Astrocyte of the spinal cord (primary cell): ENCODE measurements at places on chromosomes 5 and 9.
A peak's percentile ranks its signal among the peaks of the same experiment; 100 is the strongest.

DNA sequence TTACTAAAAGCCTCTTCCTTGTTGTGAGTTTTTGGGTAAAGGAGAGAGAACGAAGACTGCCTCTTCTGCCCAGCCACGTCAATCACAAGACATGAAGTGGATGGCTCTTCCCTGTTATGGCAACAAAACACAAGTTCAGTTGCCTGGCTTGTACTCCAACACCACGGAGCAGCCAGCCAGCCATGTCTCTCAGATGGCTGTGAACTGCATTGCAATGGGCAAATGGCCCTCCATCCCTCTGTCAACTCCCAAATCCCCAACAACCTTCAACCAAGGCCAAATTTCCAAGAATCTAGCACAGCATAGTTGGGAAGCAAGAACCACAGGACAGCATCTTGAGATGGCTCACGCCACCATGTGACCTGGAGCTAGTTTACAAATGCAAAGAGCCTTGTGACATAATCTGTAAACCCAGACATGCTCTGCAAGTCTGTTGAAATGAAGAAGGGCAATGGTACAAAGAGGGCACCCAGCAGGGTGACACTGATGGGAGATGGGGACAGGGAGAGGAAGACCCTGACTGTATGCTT lies 53.9 kb downstream of the ZNF366 start:
- no peak for DNase-seq

DNA sequence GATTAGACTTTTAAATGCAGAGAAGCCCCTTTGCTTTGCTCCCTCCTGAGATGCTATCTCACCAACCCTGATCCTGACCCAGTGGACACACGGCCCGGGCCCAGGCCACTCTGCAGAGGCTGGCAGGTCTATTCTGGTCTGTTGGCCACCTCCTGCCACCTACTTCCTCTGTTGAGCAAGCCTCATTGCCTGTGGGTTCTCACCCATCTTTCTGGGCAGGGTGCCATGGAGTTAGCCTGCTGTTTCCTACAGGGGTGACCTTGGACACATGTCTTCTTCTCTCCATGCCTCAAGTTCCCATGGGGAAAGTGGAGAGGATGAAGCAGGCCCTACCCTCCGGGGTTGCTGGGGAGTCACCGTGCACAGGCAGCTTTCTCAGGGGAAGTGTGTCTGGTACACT lies 266.2 kb upstream of the IRX1 start:
- DNase-seq, result no peak

DNA sequence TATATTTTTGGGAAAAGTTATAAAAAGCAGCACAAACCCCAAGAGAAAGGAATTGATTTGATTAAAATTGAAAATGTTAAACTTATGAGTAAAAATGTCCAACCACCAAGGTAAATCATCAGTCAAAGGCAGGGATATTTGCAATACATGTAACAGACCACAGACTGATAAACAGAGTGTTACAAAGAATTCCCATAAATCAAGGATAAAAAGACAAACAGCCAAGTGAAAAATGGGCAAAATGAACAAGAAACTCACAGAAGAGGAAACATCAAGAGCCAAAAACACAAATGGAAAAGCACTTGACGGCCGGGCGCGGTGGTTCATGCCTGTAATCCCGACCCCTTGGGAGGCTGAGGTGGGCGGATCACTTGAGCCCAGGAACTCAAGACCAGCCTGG lies 81.3 kb upstream of the HRH2 start:
- no peak for DNase-seq

- DNase-seq, result no peak
Measured at GRCh38 chr5:142807372-142807911, 37.3 kb downstream of the ARHGAP26 start.

- DNase-seq, result no peak
Measured at GRCh38 chr5:127011961-127012644, 18.3 kb downstream of the MARCHF3 start.

DNA sequence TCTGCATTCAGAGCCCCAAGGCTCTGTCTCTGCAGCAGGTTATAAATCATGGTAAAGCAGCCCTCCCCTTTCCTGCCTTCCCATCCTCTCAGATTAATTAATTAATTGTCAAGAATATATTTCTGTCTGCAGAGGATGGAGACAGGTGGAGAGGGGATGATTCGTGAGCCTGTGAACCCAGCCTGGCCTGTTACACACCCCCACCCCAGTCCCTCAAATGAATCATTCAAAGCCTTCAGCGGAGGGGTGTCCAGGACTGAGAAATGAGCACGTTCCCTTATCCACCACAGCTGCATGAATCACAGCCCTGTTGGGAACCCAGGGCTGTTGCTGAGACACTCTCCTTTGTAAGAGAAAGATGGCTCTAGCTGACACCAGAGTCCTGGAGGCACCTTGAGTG lies 56.0 kb downstream of the NIPAL4 start:
- DNase-seq, result peak; percentile 91

GRCh38 chr9:37283730-37284325 lies 138.7 kb upstream of the GRHPR start:
- peak; percentile 59 for DNase-seq

- no peak for DNase-seq
Measured at GRCh38 chr5:64685866-64686265, 4.4 kb upstream of the SHISAL2B start.

GRCh38 chr5:172896465-172896864 lies 62.4 kb downstream of the ERGIC1 start:
- DNase-seq, result no peak

DNA sequence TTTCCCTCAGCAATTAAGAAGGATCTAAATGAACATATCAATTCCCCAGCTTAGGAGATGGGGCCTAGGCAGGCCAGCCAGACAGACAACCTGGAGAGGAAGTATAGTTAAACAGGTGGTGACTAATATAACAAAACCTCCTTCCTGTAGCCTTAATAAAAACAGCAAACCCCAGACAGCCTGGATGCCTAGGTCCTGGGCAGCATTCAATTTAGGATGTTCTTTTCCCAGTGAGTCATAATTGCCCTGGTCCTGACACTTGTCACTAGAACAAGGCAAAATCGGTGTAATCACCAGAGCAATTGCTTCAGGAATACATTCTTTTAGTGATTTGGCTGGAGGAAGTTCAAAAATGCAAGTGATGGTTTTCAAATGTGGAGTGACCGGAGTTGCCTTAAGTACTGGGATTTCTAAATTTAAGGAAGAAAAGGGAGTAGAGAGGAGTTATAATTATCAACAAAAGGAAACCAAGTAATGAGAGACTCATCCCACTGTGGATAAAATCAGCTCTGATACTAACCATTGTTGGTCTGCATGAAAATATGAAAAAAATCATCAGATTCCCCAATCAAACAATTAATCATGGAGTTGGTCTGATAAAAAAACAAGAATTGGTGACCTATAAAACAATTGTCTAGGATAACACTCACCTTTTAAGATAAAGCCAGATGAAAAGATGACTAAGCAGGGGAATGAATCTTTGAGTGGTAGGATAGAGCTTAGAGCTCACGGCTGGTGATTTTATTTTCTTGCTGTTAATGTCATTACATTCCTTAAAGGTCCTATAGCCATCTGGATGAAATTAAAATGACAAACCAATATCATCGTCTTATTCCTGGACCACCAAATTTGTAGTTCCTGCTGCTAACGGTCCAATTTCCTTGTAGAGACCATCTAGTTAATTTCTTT lies 39.0 kb upstream of the TARS1 start:
- peak; percentile 73 for DNase-seq

GRCh38 chr9:97851446-97851883 lies 1.6 kb upstream of the FOXE1 start:
- no peak for DNase-seq

DNA sequence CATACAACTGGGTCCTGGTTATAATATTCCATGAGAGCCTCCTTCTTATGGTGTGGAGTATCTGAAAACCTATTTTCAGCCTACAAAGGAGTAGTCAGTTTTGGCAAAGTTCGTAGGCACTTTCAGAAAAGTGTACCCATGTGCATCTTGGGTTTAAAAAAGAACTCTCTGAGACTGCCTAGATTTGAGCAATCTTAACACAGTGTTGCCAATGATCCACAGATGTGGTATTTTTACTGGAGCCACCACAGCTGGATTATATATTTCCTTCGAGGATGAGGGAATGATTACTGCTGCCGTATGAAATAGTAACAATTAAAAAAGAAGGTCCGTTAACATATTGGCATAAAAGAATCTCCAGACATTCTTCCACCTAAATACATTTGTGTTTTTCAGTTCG lies 1.1 kb downstream of the PALM2AKAP2 start:
- no peak for DNase-seq

DNA sequence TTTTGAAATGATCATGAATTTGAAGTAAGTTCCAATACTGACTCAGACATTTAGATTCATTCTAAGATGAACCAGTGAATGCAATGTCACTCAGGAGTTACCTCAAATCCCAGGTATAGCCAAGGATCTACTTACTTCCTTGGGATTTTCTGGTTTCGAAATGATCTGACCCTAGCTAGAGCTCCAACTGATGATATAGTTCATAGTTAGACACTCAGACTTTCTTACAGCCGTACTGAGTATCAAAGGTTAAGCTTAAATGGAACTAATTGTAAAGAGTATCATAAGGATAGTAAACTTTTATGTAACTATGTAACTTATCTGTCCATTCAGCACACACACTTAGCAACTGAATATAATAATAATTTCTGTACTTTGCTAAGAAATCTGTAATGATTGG lies 84.0 kb upstream of the FSD1L start:
- DNase-seq, result no peak

GRCh38 chr5:127909066-127909465 lies 174.5 kb upstream of the SLC12A2 start:
- DNase-seq, result peak; percentile 50

GRCh38 chr5:120306303-120306702 lies 157.8 kb upstream of the PRR16 start:
- DNase-seq, result no peak

GRCh38 chr9:80285326-80285725 lies 713.6 kb downstream of the TLE4 start:
- peak; percentile 12 for DNase-seq

GRCh38 chr5:96090215-96090614 lies 128.6 kb upstream of the ELL2 start:
- DNase-seq, result no peak

GRCh38 chr5:90050103-90050502 lies 359.5 kb downstream of the CETN3 start:
- no peak for DNase-seq

DNA sequence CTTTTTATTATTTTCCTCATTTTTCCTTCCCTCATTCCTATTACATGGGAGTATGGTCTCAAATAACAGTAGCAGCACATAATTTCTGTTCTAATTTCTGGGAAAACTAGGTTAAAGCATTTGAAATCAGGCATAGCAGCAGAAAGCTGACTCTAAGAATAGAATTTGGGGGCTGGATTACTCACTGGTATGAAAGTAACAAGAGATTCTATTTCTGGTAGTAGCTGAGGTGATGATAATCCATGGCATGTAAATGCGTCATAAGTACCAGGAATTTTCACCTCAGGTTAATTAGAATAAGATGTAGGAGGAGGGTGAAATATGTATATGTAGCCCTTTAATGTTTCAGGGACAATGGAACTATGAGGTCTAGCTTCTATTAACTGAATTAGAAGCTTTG lies 662.0 kb downstream of the PTPRD start:
- peak; percentile 36 for DNase-seq

GRCh38 chr9:137272241-137273094 lies 5.1 kb upstream of the TOR4A start:
- no peak for DNase-seq

DNA sequence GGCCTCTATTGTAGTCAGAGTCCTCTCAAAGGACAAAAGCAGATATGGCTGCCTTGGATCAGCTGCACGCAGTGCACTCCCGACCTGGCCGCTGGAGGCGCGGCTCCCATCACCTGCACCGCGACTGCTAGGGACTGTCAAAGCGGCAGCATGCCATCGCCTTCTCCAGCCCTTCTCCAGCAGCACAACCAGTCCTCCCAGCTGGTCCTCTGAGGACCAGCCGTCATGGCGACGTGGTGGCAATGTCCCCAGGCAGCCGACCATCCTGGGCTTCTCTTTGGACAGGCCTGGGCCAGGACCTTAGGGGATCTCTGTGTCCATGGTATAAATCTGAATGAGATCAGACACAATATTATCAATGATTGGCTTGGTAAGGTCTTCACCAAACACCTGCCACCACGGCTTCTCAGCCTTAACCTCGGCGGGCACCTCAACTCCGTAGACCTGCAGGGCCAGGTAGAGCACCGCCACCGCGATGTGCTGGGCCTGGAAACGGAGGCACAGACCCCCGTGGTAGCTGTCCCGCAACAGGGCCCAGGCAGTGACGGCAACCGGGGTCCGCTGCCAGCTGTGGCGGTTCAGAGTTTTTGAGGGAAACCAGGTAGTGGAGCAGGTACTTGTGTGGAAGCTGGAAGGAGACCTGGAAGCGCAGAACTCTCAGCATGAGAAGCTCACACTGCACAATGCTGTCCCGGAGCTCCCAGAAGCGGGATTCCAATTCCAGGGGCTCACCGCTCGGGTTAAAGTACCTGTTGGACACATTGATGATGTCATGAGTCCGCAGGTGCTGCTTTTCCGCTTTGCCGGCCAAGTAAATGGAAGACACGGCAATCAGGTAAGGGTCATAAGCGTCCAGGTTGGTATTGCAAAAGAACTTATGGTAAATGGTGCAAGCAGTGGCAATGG lies 8.5 kb downstream of the DUSP1 start:
- no peak for DNase-seq

DNA sequence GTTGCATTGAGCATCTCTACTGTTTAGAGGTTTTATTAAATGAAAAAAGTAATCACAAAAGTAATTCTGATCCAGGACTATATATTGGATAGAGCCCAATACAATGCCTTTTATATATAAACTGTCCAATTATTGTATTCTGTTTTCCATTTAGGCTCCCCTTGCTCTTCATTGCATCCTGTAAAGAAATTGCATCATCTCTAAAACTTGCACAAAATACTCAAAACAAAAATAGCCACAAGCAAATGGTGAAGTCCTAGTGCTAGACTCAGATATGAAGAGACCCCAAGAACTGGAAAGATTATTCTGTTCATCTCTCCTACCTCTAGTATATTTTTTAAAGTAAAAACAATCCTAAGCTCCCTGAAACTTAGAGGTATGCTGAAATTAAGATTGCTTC lies 195.8 kb downstream of the NNT start:
- no peak for DNase-seq

DNA sequence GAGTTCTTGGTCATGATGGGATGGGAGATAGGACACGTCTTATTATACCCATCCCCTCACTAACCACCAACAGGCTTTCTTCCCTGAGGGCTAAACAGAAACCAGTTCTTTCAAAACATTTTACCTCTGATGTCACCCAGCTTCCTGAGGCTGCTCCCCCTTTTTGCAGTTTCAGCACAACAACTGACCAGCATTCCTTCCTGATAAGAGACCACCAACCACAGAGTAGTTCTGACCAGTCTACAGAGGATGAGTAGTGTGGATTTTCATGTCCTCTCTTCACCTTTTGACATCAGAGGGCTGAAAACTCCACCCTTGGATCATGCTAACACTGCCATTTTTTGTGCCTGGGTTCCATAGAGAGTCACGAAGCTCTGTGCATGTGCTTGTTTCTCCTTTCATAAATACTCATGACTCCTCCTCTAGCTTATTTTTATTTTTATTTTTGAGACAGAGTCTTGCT lies 82.6 kb downstream of the OSTF1 start:
- peak; percentile 37 for DNase-seq
